CD4-positive, alpha-beta T cell treated with Interleukin-2 at 100 ng/mL for 4 hours (primary cell): ENCODE measurements at places on chromosomes 4 and X.

GRCh38 chrX:1391370-1391706 is 575 bp downstream of the SLC25A6 start:
- DNase-seq = no peak

DNA sequence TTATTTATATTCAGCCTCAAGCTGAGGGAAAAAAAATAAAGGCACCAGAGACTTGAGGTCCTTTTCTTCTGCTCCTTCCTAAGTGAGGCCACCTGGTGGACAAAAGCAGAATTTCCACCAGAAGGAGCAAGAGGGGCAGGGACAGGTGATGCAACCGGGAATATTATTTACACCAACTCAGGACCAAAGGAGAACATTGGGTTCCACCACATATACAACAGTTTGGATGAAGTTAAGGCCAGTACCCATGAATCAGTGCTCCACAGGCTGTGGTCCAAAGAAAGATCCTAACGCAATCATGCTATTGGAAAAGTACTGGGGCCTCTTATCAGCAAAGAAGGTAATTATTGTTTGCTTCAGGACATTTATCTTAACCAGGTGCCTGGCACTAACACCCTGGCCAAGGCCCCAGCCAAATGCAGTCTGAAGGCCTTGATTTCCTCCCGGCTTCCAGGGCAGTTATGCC is 57.4 kb downstream of the TSC22D3 start:
- DNase-seq = peak; percentile 77

GRCh38 chr4:73341454-73341853 is 62.6 kb upstream of the ALB start:
- no peak for DNase-seq

DNA sequence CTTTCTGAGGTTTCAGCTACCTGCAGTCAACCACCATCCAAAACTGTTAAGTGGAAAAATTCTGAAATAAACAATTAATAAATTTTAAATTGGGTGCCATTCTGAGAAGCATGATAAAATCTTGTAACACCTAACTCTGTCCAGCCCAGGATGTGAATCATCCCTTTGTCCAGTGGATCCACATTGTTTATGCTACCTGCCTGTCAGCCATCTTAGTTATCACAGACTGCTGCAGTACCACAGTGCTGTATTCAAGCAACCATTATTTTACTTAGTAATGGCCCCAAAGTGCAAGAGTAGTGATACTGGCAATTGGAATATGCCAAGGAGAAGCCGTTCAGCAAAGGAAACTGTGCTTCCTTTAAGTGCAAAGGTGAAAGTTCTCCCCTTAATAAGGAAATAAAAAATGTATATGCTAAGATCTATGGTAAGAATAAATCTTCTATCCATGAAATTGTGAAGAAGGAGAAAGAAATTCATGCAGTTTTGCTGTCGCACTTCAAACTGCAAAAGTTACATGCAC is 20.6 kb downstream of the CAMK2D start:
- no peak for DNase-seq

DNA sequence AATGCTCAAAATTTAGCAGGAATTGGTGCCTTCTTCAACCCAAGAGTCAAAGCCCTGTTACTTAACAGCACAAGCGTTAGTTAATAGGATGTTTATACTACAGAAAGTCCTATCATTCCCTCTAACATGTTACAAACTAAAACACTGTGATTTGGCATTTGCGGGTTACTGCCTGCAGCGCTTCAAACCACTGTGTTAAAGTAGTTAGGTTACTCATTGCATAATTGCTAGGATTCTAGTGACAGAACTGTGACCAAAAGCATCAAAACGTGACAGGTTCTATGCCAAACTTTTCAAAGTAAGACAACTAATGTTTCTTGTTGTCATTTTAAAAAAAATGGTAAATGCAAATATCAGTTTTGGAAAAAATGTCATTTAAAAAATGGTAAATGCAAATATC is 442.8 kb upstream of the ZFP42 start:
- DNase-seq = no peak
